Transverse colon (tissue), 4 donors: ENCODE measurements at places on chromosomes 2 and 18. TPM values are rescaled to one million over a fixed set of nuclear protein-coding genes. Genes with fewer than 3 reads are reported as not detected.

GRCh38 chr2:40348665-40349064, 103.2 kb downstream of the SLC8A1 start:
- DNase-seq: no peak

Gene ANTXR1
- total RNA-seq: 7.1 TPM

GRCh38 chr2:106975641-106976040, 89.7 kb upstream of the ST6GAL2 start:
- DNase-seq: no peak

DNA sequence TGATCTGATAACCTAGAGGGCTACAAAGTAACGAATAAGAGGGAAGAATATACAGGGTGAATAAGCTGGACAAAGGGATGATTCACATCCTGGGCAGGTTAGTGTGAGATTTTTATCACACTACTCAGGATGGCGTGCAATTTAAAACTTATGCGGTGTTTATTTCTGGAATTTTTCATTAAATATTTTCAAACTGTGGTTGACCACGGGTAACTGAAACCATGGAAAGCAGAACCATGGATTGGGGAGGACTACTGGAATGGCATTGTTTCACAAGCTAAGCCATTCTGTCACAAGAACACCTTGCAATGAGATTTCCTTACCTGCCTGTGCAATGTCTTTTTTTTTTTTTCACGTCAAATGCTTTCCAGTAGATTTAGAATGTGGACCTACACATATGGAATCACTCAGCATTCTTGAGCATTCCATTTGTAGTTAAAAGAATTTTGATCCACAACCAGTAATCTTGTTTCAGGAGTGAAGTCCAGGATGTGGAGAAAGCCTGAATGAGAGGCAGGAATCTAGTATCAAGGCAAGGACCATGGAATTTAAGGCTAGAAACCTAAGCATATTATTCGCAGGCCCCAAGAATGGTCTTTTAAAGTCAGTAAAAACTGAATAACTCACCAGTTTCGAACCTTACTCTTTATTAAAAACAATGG, 8.0 kb upstream of the CDK15 start:
- DNase-seq: no peak
